ENCODE measurements at places on chromosomes 11 and 22. TPM values are rescaled to one million over a fixed set of nuclear protein-coding genes. Genes with fewer than 3 reads are reported as not detected.

DNA sequence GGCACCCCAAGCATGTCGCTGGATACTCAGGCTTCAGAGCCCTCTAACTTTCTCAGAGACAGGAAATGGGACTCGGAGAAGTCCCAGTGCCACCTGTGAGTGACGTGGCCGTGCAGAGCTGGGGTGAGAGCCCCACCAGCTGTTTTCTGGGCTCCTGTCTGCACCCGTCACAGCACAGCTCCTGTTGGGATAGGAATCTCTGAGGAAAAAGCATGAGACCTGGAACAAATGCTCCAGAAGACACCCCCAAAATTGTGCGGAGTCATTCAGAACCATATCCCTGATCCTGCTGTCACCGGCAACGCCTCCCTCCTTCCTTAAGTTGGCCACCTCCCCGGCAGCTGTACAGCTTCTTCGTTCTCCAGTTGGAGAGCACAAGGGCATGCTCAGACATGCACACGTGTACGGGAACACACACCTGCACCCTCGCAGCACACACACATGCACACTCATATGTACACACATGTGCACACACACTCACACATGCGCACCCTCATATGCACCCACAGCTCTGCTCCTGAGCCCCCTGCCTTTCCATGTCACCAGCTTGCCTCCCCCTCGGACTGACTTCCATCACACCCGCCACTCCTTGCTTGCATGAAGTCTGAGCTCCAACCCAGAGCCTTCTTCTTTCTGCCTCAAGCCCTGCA is 1430.0 kb downstream of the BRD1 start:
- H3K27ac ChIP-seq: no peak overlapping the region
- H3K27me3 ChIP-seq: no peaks in the 10 kb centered on the region
- DNase-seq: peak; percentile 77
- no peak overlapping the region for H3K4me3 ChIP-seq
- H3K4me1 ChIP-seq: no peaks in the 10 kb centered on the region

- H3K27ac ChIP-seq: no peak overlapping the region
- no peak for DNase-seq
- H3K36me3 ChIP-seq: no peaks in the 10 kb centered on the region
- H3K4me3 ChIP-seq: no peak overlapping the region
Observed at GRCh38 chr11:75445315-75445953, 12.4 kb upstream of the KLHL35 start.

GRCh38 chr11:99422581-99423427 is 402.1 kb downstream of the CNTN5 start:
- H3K4me1 ChIP-seq: no peaks in the 10 kb centered on the region
- H3K27me3 ChIP-seq: no peaks in the 10 kb centered on the region
- H3K4me3 ChIP-seq: no peak overlapping the region
- no peak for DNase-seq
- H3K27ac ChIP-seq: no peak overlapping the region
- no peaks in the 10 kb centered on the region for H3K36me3 ChIP-seq

- H3K27me3 ChIP-seq: no peaks in the 10 kb centered on the region
- H3K36me3 ChIP-seq: no peaks in the 10 kb centered on the region
- no peak overlapping the region for H3K27ac ChIP-seq
- H3K4me1 ChIP-seq: no peaks in the 10 kb centered on the region
- H3K4me3 ChIP-seq: no peak overlapping the region
- DNase-seq: no peak
Observed at GRCh38 chr22:37209140-37209845, 3.0 kb downstream of the SSTR3 start.

GRCh38 chr11:73374151-73374550 is 2.0 kb upstream of the RELT start:
- peaks cover 13% of the 10 kb centered on the region for H3K4me1 ChIP-seq
- no peaks in the 10 kb centered on the region for H3K36me3 ChIP-seq
- no peaks in the 10 kb centered on the region for H3K27me3 ChIP-seq
- no peak overlapping the region for H3K27ac ChIP-seq
- DNase-seq: no peak
- H3K4me3 ChIP-seq: no peak overlapping the region

DNA sequence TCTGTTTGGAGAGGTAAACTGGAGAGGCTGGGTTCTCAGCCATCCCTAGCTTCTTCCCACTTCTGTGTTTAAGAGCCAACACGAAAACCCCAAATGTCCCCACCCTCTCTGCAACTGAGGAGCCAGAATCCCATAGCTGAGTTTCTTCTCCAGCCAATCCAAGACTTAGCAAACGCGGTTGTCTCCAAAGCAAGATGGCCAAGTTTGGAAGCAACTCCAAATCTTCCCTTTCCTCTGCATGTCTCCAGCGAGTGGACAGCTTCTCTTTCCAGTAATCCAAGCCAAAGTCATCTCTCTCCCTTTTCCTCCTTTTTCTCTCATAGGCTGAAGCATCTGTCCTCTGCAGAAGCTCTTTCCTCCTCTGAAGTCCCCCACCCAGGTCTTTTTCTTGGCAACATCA is 539.2 kb downstream of the MIAT start:
- no peak overlapping the region for H3K4me3 ChIP-seq
- no peaks in the 10 kb centered on the region for H3K27me3 ChIP-seq
- no peak for DNase-seq
- H3K36me3 ChIP-seq: no peaks in the 10 kb centered on the region

GRCh38 chr11:64276653-64277431 is 7.6 kb downstream of the BAD start:
- peaks cover 17% of the 10 kb centered on the region for H3K4me1 ChIP-seq
- no peak for DNase-seq
- H3K27me3 ChIP-seq: no peaks in the 10 kb centered on the region
- no peak overlapping the region for H3K4me3 ChIP-seq
- no peaks in the 10 kb centered on the region for H3K36me3 ChIP-seq

GRCh38 chr11:8531982-8532381 is 62.0 kb downstream of the STK33 start:
- no peak overlapping the region for H3K27ac ChIP-seq
- no peak overlapping the region for H3K4me3 ChIP-seq
- H3K27me3 ChIP-seq: no peaks in the 10 kb centered on the region
- DNase-seq: no peak
- no peaks in the 10 kb centered on the region for H3K36me3 ChIP-seq

DNA sequence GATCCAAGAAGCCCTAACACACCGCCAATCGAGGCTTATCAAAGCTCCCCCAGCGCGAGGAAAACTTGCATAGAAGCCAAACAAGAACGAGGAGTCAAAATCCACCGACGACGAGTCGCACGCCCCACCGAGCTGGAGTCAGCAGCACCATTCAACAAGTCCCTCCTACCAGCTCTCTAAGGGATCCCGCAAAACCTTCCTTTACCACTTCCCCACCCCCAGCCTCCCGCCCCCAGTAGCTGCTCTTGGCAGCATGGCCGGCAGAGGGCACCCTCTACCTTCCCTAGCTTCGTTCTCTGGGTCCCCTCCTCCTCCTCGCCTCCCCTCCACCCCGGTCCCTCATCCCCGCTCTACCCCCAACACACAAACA is 1.4 kb downstream of the BDNF start:
- H3K4me1 ChIP-seq: peaks cover 29% of the 10 kb centered on the region
- no peak overlapping the region for H3K27ac ChIP-seq

DNA sequence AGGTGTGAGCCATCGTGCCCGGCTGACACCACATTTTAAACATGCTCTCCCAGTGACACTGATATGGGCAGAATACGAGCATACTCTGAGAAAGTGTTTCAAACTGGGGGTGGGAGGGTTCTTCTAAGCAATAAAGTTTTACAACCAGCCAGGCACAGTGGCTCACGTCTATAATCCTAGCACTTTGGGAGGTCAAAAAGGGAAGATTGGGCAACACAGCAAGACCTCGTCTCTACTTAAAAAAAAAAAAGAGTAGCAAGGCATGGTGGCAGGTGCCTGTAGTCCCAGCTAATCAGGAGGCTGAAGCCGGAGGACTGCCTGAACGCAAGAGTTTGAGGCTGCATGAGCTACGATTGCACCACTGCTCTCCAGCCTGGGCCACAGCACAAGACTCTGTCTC is 2.2 kb downstream of the GANAB start:
- no peak overlapping the region for H3K4me3 ChIP-seq
- no peak overlapping the region for H3K27ac ChIP-seq
- DNase-seq: no peak
- no peaks in the 10 kb centered on the region for H3K36me3 ChIP-seq
- no peaks in the 10 kb centered on the region for H3K27me3 ChIP-seq

DNA sequence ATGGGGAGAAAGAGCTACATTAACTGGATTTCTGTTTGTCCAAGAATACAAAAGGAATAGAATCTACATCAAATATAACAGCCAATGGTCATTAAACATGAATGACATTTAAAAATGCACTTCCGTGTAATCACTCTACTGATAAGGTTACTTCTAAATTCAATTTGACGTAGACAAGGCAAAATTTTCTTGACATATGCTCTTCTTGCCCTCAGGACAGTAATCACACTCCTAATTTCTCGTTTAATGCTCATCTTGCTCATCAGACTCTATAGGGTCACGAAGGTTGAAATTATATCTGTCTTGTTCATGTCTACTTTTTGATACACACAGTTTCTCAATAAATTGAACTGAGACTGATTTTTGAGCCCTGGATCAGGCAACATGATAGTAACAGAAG is 58.4 kb downstream of the NARS2 start:
- no peak for DNase-seq
- H3K4me1 ChIP-seq: no peaks in the 10 kb centered on the region
- H3K27me3 ChIP-seq: no peaks in the 10 kb centered on the region
- H3K4me3 ChIP-seq: no peak overlapping the region
- no peak overlapping the region for H3K27ac ChIP-seq

- H3K27ac ChIP-seq: no peak overlapping the region
- no peaks in the 10 kb centered on the region for H3K27me3 ChIP-seq
- peaks cover 7% of the 10 kb centered on the region for H3K4me1 ChIP-seq
- no peaks in the 10 kb centered on the region for H3K36me3 ChIP-seq
Observed at GRCh38 chr11:118715837-118716260, 36.4 kb upstream of the TREH start.

- no peak overlapping the region for H3K4me3 ChIP-seq
- H3K27me3 ChIP-seq: no peaks in the 10 kb centered on the region
- peaks cover 5% of the 10 kb centered on the region for H3K36me3 ChIP-seq
Observed at GRCh38 chr11:86458294-86459001, 83.8 kb downstream of the CCDC81 start.

DNA sequence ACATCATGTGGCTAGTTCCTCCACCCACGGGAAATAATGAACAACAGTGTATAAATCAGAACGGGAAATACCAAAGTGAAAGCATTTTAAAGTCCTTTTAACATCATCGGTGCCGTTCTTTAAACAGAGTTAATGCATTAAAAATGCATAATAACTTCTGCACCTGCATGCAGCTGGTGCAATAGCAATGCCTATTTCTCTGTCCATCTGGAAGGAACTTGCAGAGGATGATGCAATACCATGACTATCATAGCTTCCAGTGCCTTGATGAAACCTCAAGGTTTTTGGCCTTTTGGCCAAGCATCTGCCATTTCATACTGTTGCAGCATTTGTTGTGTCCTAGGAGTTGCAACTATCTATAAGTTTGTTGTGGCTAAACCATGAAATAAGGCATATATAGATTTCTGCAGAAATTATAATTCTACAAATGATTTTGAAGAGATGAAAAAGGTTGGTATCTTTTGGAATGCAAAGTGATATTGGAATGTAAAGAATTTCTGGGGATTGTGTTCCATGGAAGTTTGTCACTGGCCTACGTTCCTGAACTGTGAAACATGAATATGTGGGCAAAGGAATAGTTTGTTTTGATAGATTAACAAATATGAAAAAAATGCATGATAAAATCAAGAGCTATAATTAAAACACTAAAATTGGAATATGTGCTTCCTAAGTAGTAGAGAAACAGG is 9.8 kb upstream of the EIF3F start:
- no peaks in the 10 kb centered on the region for H3K4me1 ChIP-seq
- no peak overlapping the region for H3K27ac ChIP-seq
- no peak overlapping the region for H3K4me3 ChIP-seq
- no peaks in the 10 kb centered on the region for H3K27me3 ChIP-seq

DNA sequence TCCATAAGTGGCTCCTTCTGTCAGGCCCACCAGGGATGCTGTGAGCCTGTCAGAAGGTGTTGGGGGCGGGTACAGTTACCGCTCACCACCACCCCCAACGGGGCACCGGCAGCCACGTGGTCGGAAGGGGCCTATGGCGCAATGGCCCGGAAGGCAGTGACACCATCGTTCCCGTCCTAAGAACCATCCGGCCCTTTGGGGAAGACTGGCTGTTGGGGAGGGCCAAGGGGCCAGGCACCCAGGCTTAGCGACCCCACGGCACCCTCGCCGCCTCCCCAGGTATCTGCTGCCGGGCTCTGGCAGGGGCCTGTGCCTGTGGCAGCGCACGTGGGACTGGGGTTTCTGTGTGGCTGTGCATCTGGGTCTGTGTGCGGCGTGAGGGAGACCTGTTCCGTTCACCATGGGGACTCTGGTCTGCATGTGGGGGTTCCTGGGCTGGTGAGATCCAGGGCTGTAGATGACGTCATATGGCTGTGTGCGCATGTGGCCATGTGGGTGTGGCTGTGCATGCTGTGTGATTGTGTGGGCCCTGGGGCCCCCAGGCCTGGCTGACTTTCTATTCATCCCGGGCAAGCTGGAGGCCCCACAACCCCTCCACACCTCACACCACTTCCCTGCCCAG is 717 bp downstream of the OSM start:
- peak overlapping the region; percentile 21 for H3K4me3 ChIP-seq
- H3K36me3 ChIP-seq: no peaks in the 10 kb centered on the region
- peaks cover 23% of the 10 kb centered on the region for H3K4me1 ChIP-seq

DNA sequence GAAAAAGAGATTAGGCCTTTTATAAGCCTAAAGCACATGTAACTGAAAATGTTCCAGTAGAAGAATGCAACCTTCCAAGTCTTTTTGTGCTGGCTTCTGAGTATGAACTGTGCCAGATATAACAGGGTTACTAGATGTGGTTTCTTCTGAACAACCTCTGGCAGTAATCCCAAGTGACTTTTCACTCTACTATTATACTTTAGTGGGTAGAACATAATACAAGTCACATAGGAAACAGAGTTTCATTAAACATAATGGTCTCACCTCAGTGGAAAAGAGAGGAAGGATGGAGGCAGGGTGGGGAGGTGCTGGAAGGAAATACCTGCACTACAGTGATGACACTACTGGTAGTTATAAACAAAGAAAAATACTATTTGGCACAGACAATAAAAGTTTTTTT is 81.3 kb downstream of the PHF21A start:
- no peaks in the 10 kb centered on the region for H3K36me3 ChIP-seq
- H3K27ac ChIP-seq: no peak overlapping the region
- DNase-seq: no peak
- no peak overlapping the region for H3K4me3 ChIP-seq

- no peak overlapping the region for H3K4me3 ChIP-seq
- H3K4me1 ChIP-seq: no peaks in the 10 kb centered on the region
- H3K36me3 ChIP-seq: no peaks in the 10 kb centered on the region
- no peak overlapping the region for H3K27ac ChIP-seq
Observed at GRCh38 chr22:36619797-36620399, 83.7 kb downstream of the CACNG2 start.

GRCh38 chr11:61960532-61960931 is 6.9 kb downstream of the FTH1 start:
- H3K27ac ChIP-seq: peak overlapping the region; percentile 46
- no peak overlapping the region for H3K4me3 ChIP-seq
- H3K4me1 ChIP-seq: peaks cover 63% of the 10 kb centered on the region
- H3K36me3 ChIP-seq: no peaks in the 10 kb centered on the region
- H3K27me3 ChIP-seq: no peaks in the 10 kb centered on the region
- no peak for DNase-seq

- peaks cover 28% of the 10 kb centered on the region for H3K4me1 ChIP-seq
- peak overlapping the region; percentile 60 for H3K27ac ChIP-seq
- H3K4me3 ChIP-seq: no peak overlapping the region
- DNase-seq: peak; percentile 44
- H3K36me3 ChIP-seq: no peaks in the 10 kb centered on the region
Observed at GRCh38 chr11:8917157-8917825, 6.3 kb downstream of the AKIP1 start.

The SYCE3 gene
- not detected for total RNA-seq

The TMEM191B gene
- not detected for total RNA-seq

The BTG4 gene
- not detected for total RNA-seq

The MUC6 gene
- total RNA-seq: not detected

The OR52I1 gene
- not detected for total RNA-seq

The MLC1 gene
- 29.2 TPM for total RNA-seq

The FGF4 gene
- not detected for total RNA-seq

The OR4D9 gene
- total RNA-seq: not detected
